ENCODE measurements at places on chromosomes 7 and 10. TPM values are rescaled to one million over a fixed set of nuclear protein-coding genes. Genes with fewer than 3 reads are reported as not detected.

The AGR2 gene
- not detected for total RNA-seq

The OPN1SW gene
- not detected for total RNA-seq

The RET gene
- 0.35 TPM for total RNA-seq

The AKR1C2 gene
- total RNA-seq, result not detected

The SCART1 gene
- total RNA-seq, result 2.5 TPM

The UCMA gene
- total RNA-seq, result not detected

The GPER1 gene
- 0.22 TPM for total RNA-seq

The STEAP2 gene
- not detected for total RNA-seq

The HOXA9 gene
- total RNA-seq, result not detected

The RBM20 gene
- 0.05 TPM for total RNA-seq

The PTEN gene
- total RNA-seq, result 75.5 TPM

The TMEM130 gene
- not detected for total RNA-seq

The PIK3AP1 gene
- total RNA-seq, result 2.6 TPM

The NANOS1 gene
- 0.55 TPM for total RNA-seq

The PTF1A gene
- not detected for total RNA-seq

The IRF5 gene
- total RNA-seq, result 2.9 TPM

The SDK1 gene
- total RNA-seq, result 0.45 TPM

The CYP2C8 gene
- total RNA-seq, result not detected

The DNAH11 gene
- 3.0 TPM for total RNA-seq

The RGR gene
- total RNA-seq, result not detected

The SYT15 gene
- total RNA-seq, result 0.78 TPM

The LRRC18 gene
- not detected for total RNA-seq

The RHOBTB1 gene
- not detected for total RNA-seq

The IFRD1 gene
- 36.5 TPM for total RNA-seq

The SLC25A28 gene
- total RNA-seq, result 50.7 TPM

The CDH23 gene
- 6.2 TPM for total RNA-seq

The PRF1 gene
- total RNA-seq, result 57.4 TPM

The CUTC gene
- 22.7 TPM for total RNA-seq

The TRPV5 gene
- total RNA-seq, result not detected

The ZNF398 gene
- total RNA-seq, result 16.6 TPM

The SUGCT gene
- 0.29 TPM for total RNA-seq

The INHBA gene
- total RNA-seq, result 0.12 TPM

The ZNF32 gene
- total RNA-seq, result 23.4 TPM

The LLCFC1 gene
- not detected for total RNA-seq

The NEURL1 gene
- 1.0 TPM for total RNA-seq

The CDHR1 gene
- 0.30 TPM for total RNA-seq

The SMC3 gene
- total RNA-seq, result 66.5 TPM

The INMT gene
- total RNA-seq, result 1.4 TPM

The TEX47 gene
- not detected for total RNA-seq

The PALS2 gene
- 15.3 TPM for total RNA-seq

The EBF3 gene
- not detected for total RNA-seq

The KIF11 gene
- total RNA-seq, result 62.5 TPM

The CYP26C1 gene
- total RNA-seq, result 0.05 TPM

The KCP gene
- 0.19 TPM for total RNA-seq
